Testis (tissue), 5 donors: ENCODE measurements at places on chromosomes 2 and 18. TPM values are rescaled to one million over a fixed set of nuclear protein-coding genes. Genes with fewer than 3 reads are reported as not detected.

Gene EPG5
- 19.0 TPM for polyA plus RNA-seq

Gene SH2D6
- 15.9 TPM for polyA plus RNA-seq

Gene SCN2A
- polyA plus RNA-seq = 0.57 TPM

Gene TRIM54
- 28.3 TPM for polyA plus RNA-seq

Gene SLC40A1
- 64.0 TPM for polyA plus RNA-seq

Gene DUSP28
- polyA plus RNA-seq = 19.3 TPM

Gene CDK5R2
- 0.83 TPM for polyA plus RNA-seq

Gene CCDC148
- polyA plus RNA-seq = 5.7 TPM

Gene ADD2
- polyA plus RNA-seq = 5.8 TPM

Gene FAM110C
- polyA plus RNA-seq = 8.5 TPM

Gene ERICH2
- polyA plus RNA-seq = 126 TPM

Gene ITGB6
- 0.18 TPM for polyA plus RNA-seq

Gene DSG1
- 5.4 TPM for polyA plus RNA-seq

Gene KCNF1
- 0.70 TPM for polyA plus RNA-seq

Gene LRP1B
- polyA plus RNA-seq = 0.84 TPM

Gene PID1
- polyA plus RNA-seq = 14.8 TPM

Gene CFAP65
- 42.9 TPM for polyA plus RNA-seq

Gene RAD51AP2
- 2.7 TPM for polyA plus RNA-seq

Gene KLHL14
- polyA plus RNA-seq = 2.7 TPM

Gene ALPP
- polyA plus RNA-seq = not detected

Gene PLGLB1
- 1.1 TPM for polyA plus RNA-seq

Gene RETREG2
- polyA plus RNA-seq = 441 TPM

Gene C1D
- polyA plus RNA-seq = 34.0 TPM

Gene SCG2
- polyA plus RNA-seq = 1.2 TPM

Gene TXNDC2
- 212 TPM for polyA plus RNA-seq

Gene ALPG
- polyA plus RNA-seq = 0.44 TPM

Gene HOXD12
- not detected for polyA plus RNA-seq

Gene TMEM87B
- polyA plus RNA-seq = 12.9 TPM

Gene EGR4
- polyA plus RNA-seq = 4.6 TPM

Gene MC2R
- polyA plus RNA-seq = 0.24 TPM

Gene SIX2
- 1.1 TPM for polyA plus RNA-seq

Gene RUFY4
- 0.17 TPM for polyA plus RNA-seq
